ENCODE measurements at places on chromosomes 12 and 14. TPM values are rescaled to one million over a fixed set of nuclear protein-coding genes. Genes with fewer than 3 reads are reported as not detected.
A peak's percentile ranks its signal among the peaks of the same experiment; 100 is the strongest.

The DPF3 gene
- total RNA-seq = 3.0 TPM

The PGF gene
- total RNA-seq = 0.35 TPM

The SOX5 gene
- 1.0 TPM for total RNA-seq

The OASL gene
- 4.0 TPM for total RNA-seq

The E2F7 gene
- 0.99 TPM for total RNA-seq

The PHLDA1 gene
- 68.7 TPM for total RNA-seq

The PARPBP gene
- 13.0 TPM for total RNA-seq

The DDN gene
- 0.05 TPM for total RNA-seq

The PIK3C2G gene
- total RNA-seq = not detected

The CCDC197 gene
- total RNA-seq = not detected

The RND1 gene
- 17.4 TPM for total RNA-seq

The EFCAB11 gene
- 13.9 TPM for total RNA-seq

The GPR135 gene
- total RNA-seq = 5.7 TPM

The KRT83 gene
- total RNA-seq = not detected

DNA sequence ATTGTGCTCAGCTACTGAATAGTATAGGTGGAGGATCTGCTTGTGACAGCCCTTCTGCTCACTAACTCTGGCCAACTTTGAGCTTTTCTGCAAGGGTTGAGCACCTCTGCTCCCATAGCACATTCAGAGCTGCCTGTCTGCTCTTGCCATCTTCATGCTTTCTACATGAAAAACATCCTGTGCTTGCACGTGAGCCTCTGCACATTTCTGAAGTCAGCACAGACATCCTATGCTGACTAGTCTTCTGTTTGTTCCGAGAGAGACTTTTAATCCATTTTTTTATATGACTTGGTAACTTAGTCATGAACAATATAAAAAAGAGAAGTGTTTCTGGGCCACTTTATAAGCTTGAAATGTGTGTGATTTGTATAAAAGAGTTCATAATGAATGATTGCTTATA lies 969.3 kb downstream of the TMTC2 start:
- DNase-seq = no peak

DNA sequence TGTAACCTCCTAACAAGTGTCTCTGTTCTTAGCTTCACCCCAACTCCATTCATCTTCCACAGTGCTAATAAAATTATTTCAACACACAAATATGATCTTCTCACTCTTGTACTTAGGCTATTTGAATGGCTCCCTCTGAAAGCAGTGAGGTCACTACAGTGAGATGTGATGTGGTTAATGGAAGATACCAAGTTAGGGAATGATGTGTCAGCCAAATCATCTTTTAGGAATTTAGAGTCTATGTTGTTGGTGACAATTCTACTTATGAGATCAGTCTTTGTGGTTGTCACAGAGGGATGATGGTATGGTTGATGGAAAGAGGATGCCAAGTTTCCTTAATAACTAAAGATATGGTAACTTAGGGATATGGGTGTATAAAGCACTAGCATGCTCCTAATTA lies 57.6 kb downstream of the POLR3B start:
- DNase-seq = peak; percentile 71

DNA sequence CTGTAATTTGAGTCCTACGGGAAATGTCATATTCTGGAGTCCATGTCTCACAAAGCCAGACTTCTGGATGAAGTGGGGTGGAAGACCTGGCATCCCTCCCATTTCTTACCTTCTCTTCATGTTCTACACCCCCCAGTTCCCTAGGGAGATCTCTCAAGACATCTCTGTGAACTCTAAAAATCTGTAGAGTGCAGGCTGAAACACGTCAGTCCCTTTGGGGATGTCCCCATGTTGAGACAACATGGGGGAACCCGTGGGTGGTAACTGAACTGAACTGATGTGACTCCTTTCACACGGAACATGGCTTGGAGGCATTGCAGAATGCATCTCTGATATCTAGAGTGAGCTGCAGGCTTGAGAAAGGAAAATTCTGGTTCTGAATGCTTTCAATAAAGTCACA lies 15.2 kb downstream of the SERPINA12 start:
- DNase-seq = no peak

GRCh38 chr12:124512667-124513296 lies 54.6 kb downstream of the NCOR2 start:
- DNase-seq = peak; percentile 95

DNA sequence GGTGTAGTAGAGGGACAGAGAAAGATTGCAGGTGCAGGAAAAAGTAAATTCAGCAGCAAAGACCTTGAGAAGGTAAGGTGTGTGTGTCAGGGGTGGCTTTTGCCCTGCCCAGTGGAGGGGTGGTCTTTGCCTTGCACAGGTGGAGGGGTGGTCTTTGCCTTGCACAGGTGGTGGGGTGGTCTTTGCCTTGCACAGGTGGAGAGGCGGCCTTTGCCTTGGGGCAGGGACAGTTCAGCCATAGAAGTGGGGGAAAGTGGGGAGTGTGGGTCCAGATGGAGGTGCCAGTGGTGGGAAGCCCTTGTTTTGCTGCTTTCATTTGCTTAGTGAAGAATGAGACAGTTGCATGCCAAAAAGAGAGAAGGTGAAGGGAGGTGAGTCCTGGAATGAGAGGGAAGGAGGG lies 65.7 kb downstream of the PRMT8 start:
- DNase-seq = no peak

DNA sequence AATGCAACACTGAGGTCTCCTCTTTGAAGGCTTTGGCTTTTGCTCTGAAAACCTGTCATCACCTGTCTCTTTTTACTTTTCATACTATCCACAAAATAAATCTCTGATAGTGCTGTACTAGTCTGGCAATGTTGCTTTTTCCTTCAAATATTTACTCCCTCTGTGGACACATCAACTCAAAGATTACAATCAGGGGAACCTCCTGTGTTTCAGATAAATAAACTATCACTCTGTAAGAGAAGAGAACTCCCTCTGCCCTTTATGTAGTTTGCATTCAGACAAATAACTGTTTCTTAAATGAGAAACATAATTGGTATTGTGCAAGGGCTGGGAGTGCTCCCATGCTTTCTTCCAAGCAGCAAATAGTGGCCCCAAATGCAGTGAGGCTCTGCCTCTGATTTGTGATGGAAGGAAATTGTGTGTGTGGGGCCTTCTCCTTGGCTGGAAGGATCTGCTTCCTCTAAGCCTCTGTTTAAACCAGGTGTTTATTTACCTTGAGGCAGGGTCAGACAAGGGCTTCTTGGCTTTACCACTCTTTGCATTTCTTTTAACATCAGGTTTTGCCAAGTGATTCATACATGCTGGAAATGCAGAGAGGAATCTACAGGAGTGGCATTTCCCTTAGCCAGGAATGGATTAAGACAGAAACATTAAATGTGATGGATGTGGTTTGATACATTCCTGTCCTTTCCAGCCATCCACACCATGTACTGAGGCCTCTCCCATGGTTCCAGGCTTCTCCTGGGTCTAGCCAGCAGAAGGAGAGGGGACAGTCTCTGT lies 69.0 kb downstream of the AKAP6 start:
- DNase-seq = peak; percentile 96

DNA sequence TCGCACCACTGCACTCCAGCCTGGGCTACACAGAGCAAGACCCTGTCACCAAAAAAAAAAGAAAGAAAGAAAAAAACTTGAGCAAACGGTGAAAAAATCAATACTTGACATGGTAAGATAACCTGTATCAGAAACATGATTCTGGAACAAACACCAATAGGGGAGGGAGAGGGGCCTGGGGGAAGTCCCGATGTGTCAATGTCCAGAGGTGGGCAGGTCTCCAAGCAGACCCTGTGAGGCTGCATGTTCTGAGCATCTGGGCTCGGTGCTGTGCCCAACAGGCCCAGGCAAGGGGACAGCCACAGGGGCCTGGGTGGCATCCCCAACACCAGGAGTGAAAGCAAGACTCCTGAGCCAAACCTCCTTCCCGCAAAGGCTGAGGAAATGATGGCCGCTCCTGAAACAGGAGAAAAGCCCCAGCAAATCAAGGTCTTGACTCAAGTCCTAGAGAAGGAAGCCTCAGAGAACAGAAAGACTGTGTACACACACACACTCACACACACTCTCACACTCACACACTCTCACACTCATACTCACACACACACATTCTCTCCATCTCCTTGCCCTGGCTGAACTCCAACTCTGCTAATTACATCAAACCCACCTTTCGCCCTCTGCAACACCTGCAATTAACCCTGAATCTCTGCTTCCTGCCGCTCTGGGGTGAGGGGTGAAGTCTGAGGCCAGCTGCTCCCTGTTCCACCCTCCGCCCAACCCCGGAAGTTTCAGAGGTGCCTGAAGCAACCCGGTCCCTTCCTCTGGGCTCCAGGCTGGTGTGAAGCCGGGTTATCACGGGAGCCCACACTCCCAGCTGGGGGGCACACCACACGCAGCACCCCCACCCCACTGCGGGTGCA lies 20.4 kb downstream of the CCDC88C start:
- DNase-seq = no peak

GRCh38 chr12:68469113-68469512 lies 137.0 kb upstream of the MDM1 start:
- no peak for DNase-seq

- peak; percentile 13 for DNase-seq
These were observed 63.9 kb downstream of the KLHL28 start for GRCh38 chr14:44897845-44898151.

DNA sequence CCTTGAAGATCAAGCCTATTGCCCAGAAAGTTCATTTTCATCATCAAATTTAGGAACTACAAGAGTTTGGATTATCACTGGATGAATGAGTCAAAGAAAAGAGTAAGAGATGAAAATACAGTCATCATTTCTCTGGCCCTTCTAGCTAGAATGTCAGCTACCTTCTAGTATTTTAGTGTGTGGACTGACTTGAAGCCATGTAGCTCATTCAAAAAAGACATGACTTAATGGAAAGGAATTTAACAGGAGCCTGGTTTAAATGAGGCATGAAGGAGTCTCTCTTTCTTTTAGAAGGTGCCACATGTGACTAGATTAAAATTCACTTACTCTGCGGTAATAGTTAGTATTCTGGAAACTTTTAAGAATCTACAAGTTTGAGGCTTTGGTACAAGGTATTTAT lies 7.1 kb downstream of the PTHLH start:
- peak; percentile 96 for DNase-seq

- peak; percentile 95 for DNase-seq
These were observed 31.9 kb upstream of the DUSP6 start for GRCh38 chr12:89384050-89384758.

GRCh38 chr12:101230547-101230946 lies 20.5 kb upstream of the SLC5A8 start:
- peak; percentile 76 for DNase-seq

- no peak for DNase-seq
These were observed 5.6 kb upstream of the SPPL3 start for GRCh38 chr12:120909633-120910298.

- DNase-seq = no peak
These were observed 870.3 kb upstream of the SEL1L start for GRCh38 chr14:82403987-82404386.

DNA sequence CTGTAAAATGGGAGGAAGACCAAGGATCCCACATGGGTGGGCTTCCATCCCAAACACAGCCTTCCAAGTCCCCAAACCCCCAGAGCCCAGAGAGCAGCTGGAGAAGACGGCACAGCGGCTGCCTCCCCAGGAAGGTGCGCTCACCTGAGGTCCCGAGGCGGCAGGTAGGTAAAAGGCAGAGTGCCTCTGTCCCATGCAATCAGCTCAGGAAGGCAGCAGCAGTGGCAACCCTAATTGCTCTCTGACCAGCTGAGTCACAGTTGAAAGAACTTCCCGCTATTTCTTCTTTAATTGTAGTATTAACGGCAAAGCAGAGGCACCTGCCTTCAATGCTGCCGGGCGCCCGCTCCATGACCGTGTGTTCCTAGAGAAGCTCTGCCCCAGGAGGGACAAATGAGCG lies 91.1 kb upstream of the BCL11B start:
- DNase-seq = no peak
